CD4-positive, alpha-beta T cell treated with Interleukin-15 for 1 hour (primary cell): ENCODE measurements at places on chromosomes 5 and 9.

DNA sequence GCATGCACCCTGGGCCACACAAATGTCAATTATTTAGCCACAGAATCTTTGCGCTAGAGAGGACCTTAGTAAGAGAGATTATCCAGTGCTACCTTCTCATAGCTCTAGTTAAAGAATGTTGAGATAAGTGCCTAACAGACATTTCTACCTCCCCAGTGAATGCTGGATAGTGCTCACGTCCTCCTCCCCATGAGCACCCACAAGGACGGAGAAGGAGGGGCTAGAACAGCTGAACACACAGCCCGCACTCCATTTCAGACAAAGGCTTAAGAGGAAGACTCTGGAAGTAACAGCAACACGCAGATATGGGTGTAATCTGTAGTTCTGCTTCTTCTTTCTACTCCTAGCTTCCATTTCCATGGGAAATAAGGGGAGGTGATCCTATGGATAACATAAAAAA, 120.5 kb downstream of the FEM1C start:
- DNase-seq: no peak

GRCh38 chr5:168879929-168880328, 300.8 kb upstream of the PANK3 start:
- no peak for DNase-seq

GRCh38 chr9:75847085-75847484, 43.4 kb upstream of the PCSK5 start:
- no peak for DNase-seq

GRCh38 chr5:73445665-73446630, 2.6 kb downstream of the FOXD1 start:
- DNase-seq: no peak

- DNase-seq: no peak
Observed at GRCh38 chr5:91235271-91235694, 147.8 kb downstream of the ARRDC3 start.

DNA sequence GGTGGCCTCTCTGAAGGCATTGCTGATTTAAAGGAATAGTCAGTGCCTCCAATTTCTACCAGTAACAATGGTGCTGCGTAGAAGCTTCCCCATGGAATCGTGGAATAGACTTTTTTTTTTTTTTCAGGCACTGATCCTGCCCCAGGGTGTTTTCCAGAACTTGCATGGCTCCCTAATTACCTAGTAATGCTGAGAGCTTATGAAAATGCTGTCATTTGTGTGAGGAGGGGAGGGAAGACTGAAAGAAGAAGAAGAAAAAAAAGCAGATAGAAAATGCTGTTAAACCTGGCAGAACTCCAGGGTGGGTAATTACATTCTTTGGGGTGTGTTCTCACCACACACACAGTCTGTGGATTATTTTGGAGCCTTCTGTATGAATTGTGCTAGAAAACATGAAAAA, 4.8 kb upstream of the GRIA1 start:
- no peak for DNase-seq

DNA sequence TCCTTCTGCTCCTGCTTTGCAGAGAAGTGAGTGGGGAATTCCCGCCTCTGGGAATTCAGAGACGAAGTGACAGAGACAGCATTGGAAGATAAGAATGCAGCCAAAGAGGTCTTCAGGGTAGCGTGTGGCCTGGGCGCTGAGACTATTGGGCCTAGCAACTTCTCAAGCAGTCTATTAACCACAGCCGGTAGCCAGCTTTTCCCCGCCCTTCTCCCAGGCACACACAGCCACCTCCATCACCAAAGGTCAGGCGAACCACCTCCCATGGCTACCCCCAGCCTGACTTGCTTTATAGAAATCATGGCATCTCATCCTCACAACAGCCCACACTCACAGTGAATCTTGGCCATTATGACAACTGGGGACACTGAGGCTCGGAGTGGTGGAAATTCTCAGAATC, 124.2 kb downstream of the KCNIP1 start:
- no peak for DNase-seq

DNA sequence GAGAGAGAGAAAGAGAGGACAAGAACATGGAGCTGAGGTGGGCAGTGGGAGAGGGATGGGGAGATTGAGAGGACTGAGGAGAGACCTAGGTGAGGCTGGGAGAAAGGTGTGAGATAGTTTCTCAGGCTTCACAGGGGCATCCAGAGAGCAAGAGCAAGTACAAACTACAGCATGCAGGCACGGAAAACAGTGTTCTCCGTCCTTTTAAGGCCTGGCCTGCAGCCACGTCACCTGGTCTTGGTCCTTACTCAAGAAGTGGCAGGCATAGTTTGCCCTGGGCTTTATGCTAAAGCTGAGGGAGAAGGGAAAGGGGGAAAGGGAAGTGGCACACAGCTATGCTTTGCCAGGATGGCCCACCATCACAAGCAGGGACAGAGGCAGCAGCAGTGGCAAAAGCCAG, 65.7 kb downstream of the SIL1 start:
- DNase-seq: no peak

GRCh38 chr5:40495237-40495635, 184.5 kb upstream of the PTGER4 start:
- no peak for DNase-seq

- no peak for DNase-seq
Observed at GRCh38 chr5:101948615-101949014, 347.5 kb downstream of the SLCO4C1 start.

DNA sequence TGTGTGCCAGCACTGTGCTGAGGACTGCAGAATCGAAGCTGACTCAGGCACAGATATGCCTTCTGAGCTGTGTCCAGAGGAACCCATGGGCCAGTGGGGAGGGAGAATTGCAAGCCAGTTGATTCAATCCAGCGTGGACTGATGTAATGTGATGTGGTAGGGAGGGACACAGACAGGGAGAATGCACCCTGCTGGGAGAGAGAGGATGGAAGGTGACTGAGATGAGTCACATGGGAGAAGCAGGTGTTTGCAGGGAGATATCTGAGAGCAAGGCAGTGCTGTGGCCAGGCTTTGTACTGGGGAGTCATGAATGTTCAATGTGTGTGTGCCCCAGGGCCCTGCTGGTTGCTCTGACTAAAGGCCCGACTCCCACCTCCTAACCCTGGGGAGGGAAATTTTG, 75.7 kb downstream of the IRX1 start:
- DNase-seq: no peak

GRCh38 chr9:79562749-79563386, 8.9 kb upstream of the TLE4 start:
- DNase-seq: no peak

- DNase-seq: no peak
Observed at GRCh38 chr9:83444110-83444509, 94.1 kb downstream of the FRMD3 start.

- DNase-seq: no peak
Observed at GRCh38 chr9:122091682-122092592, 1.2 kb downstream of the TTLL11 start.

DNA sequence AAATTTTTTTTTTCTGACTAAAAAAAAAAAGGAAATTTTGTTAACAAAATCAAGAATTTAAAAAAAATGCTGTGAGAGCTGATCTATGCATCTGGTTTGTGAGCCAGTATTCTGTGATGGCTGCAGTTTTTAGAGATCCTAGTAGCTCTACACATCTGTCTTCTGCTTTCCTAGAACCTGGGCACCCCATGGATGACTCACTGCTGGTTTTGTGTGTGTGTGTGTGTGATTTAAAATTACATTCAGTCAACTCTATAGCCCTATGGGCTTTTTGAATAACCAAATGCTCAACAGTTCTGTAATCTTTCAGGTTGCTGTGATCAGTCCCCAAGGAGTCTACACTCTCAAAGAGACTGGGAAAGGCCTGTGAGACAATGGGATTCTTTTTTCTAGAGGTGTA, 2.5 kb upstream of the PSMD5 start:
- DNase-seq: no peak

GRCh38 chr9:90515510-90515909, 127.1 kb downstream of the DIRAS2 start:
- no peak for DNase-seq

GRCh38 chr9:101398930-101399642, 435 bp downstream of the ZNF189 start:
- no peak for DNase-seq

GRCh38 chr9:82188817-82189216, 200.2 kb downstream of the SPATA31D1 start:
- no peak for DNase-seq

- no peak for DNase-seq
Observed at GRCh38 chr5:3329427-3329826, 266.2 kb upstream of the IRX1 start.

GRCh38 chr9:101480386-101480785, 44.8 kb upstream of the ALDOB start:
- DNase-seq: no peak

DNA sequence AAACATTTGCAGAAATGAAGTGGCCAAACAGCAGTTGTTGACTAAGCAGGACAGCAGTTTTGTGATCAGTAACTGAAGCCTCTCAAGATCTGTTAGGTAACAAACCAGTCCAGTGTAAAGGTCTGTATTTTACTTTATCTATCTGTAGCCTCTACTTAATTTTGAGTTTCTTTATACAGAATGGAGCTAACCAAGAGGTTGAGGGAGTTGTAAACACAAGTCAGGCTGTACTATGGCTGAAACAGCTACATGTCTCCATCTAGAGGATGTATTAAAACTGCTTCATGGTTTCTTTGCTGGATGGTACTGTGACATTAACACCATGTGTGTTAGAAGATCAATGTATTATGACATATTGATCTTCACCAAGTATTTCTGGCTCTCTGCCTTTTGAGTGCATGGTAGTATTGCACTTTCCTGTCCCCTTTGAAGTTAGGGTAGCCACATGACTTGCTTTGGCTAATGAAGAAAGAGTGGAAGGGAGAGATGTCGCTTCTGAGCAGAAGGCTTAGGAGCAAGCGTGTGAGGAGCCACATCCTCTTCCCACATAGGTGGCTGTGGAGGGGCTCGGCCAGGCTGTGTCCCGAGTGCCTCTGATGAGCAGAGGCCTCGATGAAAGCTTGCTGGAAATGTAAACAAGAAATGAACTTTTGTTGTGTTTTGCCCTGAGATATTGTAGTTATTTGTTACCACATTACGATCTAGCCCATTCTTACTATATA, 105.6 kb upstream of the PCA3 start:
- DNase-seq: no peak

GRCh38 chr9:14314929-14315874, 1.3 kb upstream of the NFIB start:
- DNase-seq: no peak

DNA sequence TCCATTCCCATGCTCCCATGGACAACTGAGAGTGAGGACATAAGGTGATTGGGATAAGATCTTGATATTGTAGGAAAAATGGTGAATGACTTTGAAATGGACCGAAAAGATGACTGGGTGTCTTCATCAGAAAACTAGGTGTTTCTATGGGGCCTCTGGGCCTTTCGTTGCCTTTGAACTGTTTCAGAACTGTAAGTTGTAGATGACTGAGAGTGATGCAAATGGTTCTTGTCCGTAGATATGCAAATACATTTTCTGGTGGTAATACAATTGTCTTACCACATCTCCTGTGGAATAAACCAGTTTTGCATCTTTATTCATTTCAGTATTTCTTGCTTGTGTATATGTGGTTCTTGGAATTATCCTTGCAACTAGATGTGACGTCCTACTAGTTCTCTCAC, 16.0 kb upstream of the TEX48 start:
- no peak for DNase-seq

- no peak for DNase-seq
Observed at GRCh38 chr5:1743061-1743768, 56.4 kb downstream of the MRPL36 start.

DNA sequence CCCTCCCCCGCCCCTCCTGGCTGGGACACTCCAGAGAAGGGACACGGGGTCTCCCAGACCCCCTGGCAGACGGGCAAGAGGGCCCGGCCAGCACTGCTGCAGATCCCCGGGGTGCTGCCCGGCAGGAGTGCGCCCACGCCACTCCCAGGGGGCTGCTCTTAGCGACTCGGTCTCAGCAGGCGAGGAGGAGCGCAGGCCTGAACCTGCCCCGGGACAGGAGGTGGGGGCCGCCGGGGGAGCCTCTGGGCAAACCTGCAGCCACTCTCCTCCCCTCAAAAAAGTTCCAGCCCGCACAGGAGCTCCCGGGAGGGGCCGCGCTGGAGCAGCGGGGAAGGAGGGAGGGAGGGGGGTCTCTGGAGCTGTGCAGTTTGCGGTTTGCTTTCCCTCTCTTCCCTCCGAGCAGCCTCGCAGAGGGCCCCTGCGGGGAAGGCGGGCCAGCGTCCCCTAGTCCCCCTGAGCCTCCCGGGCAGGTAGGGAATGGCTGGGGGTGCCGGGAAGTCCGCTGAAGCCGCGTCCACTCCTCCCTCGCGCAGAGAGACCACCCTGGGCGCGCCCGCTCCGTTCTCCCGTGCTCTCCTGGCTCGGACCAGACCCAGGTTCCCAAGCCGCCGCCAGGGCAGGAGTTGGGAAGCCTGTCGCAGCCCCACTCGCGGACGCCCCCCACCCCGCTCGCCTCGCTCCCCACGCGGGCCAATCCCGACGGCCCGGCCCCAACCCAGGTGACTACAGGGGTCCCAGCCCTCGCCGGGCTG, 44.2 kb downstream of the NACC2 start:
- no peak for DNase-seq

- DNase-seq: no peak
Observed at GRCh38 chr5:175246242-175246888, 197.6 kb downstream of the DRD1 start.

DNA sequence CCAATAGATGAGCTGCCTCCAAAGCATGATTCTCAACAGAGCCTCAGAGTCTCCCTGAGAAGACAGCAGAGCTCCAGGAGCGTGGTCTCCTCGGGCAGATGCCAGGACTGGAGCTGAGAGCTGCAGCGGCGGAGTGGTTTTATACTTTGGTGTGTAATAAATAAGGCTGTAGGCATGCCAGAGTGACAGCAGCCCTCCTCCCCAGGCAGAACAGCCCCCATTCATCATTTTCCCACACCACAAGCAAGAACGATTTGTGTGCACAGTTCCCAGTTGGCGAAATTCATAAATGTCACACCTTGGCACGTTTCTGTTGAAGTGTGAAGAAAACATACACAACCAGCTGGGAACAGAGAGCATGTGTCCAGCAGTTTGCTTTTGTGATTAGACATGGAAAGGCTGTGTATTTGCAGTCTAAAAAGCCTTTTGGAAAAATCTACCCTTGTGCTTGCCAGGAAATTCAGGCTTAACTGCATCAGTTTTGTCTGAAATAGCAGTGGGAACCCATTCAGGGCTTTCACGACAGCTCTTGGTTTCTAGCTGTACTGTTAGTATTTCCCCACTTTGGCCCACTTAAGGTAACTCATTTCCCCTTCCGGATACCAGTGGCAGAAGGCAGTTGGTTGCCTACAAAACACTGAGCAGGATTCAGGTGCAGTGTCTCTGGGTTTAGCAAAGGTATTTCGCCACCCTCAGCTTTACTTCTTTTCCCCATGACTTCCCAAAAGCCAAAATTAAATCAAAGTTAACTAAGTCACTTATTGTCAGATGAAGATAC, at the start of gene C1QTNF3:
Gene C1QTNF3 (minus strand): TSS at position 115 of the 778 bp plus-strand sequence. CDS start 88 bp downstream, at position 27.
- DNase-seq: no peak
